A172 (cell line): ENCODE measurements at places on chromosomes 5 and 9. TPM values are rescaled to one million over a fixed set of nuclear protein-coding genes. Genes with fewer than 3 reads are reported as not detected.

Gene ANKRD33B
- 1.2 and 2.3 TPM in 2 replicates for total RNA-seq

Gene LCN12
- 0.07 and 2.2 TPM in 2 replicates for total RNA-seq

GRCh38 chr5:180785121-180785781 lies 17.4 kb downstream of the MGAT1 start:
- peak; percentile 42 for DNase-seq

DNA sequence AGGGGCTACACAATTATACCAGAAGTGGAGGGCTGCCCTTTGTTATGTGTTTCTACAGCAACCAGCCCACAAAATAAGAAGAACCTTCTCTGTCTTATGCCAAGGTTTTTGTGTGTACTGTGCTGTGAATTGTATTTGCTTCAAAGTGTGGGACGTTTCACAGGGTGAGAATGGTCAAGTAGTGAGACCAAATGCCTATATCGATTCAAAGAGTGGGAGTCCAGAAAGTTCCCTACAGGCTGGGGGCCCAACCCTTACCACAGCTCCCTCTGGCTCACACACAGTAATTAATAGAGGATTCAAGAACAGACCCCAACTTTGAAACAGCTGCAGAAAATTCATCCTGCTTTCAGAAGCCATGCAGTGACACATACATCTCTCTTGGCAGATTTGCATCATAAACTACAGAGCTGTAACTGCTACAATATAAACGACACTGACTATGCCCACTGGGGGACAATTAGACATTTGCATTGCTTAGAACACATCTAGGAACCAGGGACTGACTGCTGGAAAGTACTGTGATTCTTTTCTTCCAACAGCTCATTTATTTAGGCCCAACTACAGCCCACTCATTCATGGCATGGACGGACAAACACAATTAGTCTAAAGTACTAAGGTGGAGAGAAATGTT lies 12.8 kb downstream of the ENC1 start:
- DNase-seq = no peak

DNA sequence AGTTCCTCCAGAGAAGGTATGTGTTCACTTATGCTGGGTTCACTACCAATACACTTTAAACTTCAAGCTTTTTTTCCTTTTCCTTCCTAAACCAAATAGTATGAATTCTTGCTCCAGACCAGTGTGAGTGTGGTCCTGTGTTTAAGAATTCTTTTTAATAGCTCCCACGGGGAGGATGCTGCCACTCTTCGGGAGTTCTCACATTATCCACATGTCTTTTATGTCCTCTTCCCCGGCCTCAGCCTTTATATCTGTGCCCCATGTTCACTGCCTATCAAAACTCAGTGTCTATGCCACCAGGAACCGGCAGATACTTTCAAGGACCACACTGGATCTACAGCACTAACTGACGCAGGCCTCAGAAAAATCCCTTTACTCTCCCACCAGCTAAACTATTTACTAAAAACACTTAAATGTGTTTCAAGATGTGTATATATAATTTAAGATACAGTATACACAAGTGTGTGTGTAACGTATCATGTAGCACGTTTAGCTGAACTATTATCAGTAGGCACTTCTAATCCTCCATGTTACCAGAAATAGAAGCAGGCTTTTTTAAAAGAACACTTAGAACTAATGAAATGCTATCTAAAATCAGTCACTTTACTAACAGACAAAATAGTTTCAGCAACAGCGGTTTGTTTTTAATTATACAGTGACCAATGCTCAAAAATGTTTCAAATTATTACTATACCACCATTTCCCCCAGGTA lies 88.0 kb downstream of the PLPP1 start:
- no peak for DNase-seq

DNA sequence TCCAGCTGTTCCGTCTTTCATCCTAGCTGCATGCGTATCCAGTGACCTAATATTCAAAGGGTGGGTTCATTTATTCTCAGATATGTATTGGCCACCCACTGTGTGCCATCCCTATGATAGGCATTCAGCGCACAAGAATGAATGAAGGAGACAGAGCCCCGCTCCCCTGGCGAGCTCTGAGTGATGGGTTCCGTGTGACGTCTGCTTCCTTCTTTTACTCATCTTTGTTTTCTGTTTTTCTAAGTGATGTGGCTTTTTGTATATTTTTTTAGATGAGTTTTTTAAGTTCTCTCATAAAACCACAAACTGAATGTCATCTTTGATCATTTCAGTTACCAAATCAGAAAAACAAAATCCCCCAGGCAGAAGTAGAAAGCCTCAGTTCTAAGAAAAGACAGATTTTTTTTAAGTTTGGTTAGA lies 168.3 kb upstream of the OTULINL start:
- peak; percentile 28 for DNase-seq

DNA sequence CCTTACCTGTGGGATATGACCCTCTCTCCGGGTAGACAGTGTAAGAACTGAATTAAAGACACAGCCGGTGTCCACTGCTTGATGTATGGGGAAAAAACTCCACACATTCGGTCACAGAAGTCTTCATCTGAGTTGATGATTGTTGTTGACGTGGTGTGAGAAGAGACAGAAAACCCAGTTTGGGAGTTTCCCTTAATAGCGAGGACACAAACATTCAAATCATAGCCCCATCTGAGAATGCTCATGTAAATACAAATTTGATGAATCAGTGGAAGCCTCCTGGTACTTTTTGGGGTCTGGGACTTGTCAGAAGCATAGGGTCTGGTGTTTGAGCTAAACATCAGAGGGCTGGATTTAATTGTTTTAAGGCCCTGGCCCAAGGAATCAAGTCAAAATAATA lies 11.0 kb downstream of the HAVCR1 start:
- no peak for DNase-seq

DNA sequence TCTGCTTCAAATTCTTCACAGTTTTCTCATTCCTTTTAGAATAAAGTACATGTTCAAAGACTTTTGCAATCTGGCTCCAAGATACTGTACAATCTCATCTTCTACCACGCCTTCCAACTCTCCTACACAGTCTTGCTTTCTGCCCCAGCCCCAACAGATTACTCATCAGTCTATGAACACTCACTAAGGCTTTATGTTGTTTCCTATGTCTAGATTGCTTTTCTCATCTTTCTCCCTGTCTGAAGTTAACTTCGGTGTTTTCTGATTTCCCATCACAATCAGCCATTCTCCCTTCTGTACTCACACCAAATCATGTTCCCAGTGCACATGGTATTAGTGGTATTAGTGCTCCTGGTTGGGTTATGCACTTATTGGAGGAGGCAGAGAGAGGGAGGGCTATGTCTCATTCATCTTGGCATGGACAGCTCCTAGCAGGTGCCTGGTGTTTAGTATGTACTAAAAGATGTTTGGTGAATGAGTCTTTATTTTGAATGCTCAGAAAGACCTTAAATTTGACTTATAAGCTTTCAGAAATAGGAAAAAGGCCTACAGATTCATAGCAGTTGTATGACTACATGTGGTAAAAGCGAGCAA lies 44.0 kb upstream of the ZNF608 start:
- DNase-seq = peak; percentile 51

DNA sequence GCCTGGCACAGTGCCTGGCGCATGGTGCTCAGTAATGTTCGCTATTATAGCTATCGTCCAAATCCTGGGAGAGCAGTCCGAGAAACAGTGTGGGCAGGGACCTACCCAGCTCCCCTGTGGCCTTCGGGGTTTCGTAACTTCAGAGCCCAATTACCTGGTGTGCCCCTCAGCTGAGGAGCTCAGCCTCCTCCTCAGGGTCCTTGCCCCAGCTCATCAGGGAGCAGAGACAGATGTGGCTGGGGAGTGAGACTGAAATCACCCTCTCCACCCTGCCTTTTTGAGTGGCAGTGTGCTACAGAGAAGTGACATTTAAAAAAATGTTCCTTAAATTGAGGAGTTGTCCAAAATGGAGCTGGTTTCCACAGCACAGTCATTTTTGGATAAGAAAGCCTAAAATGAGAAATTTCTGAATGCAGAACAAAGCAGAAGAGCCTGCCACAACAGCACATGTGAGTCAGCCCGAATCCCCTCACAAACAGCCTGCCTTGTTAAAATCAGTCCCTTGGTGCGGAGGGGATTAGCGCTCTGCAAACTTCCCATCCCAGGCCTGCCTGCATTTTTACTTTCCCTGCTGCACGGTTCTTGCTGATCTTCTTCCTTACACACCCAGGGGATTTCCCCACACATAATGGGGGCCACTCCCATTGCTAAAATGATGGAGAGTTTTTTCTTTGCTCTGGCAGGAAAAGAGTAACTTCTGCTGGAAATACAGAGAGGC lies 78.1 kb upstream of the PITX1 start:
- no peak for DNase-seq

DNA sequence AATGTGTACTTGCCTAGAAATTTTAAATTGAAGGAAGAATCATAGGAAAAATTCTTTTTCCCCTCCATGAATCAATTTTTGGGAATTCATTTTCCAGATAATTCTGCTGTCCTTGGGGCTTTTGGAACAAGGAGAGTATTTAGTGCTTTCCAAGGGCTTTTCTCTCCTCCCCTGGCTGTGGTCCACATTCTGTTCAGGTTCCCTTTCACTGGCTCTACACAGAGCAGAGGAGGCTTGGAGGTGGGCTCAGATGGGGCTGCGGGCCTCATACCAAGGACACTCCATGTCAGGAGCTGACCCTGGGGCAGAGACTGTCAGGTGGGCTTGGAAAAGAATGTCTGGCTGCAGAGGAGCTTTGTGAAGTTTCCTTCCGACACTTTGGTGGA lies 128.1 kb downstream of the GADD45G start:
- DNase-seq = no peak

- no peak for DNase-seq
These were observed 95.1 kb upstream of the CD180 start for GRCh38 chr5:67291671-67292070.

DNA sequence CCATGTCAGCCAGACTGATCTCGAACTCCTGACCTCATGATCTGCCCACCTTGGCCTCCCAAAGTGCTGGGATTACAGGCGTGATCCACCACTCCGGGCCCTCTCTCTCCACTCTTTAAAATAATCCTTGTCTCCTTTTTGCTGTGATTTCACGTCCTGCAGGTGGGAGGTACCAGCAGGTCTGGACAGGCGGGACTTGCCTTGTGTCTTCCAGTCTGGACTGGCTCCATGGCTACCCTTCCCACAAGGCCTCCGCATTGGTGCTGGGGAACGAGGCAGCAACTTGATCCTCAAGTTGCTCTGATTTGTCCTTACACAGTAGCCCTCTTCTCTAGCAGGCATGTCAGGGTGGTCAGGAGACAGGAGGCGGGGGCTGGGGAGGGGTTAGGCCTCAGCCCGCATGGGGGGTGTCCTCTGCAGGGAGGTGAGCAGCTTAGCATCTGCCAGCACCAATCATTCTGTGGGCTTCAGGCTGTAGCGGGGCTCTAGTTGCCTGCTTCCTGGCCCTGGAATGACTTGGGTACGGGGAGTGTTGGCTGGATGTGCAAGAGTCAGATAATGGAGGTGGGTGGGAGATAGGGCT lies 54.3 kb downstream of the TENT4A start:
- no peak for DNase-seq

DNA sequence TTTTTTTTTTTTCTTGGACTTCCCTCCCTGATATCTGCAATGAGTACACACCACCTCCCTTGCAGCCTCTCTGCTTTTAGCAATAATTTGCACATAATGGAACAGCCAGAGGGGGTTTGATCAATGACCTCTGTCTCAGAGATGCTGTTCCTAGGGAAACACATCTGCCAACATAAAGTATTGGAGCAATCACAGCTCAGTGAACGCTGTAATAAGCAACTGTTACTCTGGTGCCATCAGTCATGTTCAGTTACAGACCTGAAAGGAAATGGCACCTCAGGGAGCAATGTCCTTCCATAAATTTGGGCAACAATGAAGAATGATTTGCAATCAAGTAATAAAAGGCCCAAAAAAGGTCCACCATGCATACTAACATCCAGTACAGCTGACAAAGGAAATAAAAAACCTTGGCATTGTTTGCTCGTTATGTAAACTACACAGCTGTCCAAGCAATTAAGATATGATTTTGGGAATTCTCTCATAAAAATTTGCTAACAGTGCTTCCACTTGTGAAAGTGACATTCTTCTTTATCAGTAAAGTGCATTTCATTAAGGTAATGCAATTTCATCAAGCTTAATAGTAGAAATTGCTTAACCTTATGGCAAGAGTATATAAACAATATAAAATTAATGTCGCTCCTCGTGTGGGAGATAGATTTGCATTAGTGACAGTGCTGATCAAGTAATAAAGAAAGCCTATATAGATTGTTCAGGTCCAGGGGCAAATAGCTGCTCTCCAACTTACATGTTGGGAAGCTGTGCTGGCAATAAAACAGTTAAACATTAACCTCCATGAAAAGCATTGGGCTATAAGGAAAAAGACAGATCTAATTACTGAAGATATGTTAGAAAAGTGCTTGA lies 167.8 kb downstream of the RASEF start:
- no peak for DNase-seq

DNA sequence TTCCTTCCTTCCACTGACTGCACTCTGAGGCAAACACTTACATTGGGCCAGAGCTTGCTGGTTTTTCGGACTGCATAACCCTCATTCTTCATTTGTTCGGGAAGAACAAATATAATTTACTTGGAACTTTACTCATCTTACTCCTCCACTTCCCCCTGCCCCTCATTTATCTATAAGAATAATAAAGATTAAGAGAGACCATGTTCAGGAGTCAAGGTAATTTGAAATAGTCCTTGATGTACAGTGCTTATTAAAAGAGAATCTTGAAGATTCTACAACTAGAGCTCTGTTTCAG lies 65.6 kb downstream of the BASP1 start:
- DNase-seq = no peak
